Stimulated activated CD4-positive, alpha-beta T cell treated with anti-CD3 and anti-CD28 coated beads, TNF-alpha, amount 100 ng/mL, for 4 hours (primary cell): ENCODE measurements at places on chromosomes 16 and 17.

GRCh38 chr17:64091571-64091970, 38.4 kb downstream of the ERN1 start:
- DNase-seq = no peak

DNA sequence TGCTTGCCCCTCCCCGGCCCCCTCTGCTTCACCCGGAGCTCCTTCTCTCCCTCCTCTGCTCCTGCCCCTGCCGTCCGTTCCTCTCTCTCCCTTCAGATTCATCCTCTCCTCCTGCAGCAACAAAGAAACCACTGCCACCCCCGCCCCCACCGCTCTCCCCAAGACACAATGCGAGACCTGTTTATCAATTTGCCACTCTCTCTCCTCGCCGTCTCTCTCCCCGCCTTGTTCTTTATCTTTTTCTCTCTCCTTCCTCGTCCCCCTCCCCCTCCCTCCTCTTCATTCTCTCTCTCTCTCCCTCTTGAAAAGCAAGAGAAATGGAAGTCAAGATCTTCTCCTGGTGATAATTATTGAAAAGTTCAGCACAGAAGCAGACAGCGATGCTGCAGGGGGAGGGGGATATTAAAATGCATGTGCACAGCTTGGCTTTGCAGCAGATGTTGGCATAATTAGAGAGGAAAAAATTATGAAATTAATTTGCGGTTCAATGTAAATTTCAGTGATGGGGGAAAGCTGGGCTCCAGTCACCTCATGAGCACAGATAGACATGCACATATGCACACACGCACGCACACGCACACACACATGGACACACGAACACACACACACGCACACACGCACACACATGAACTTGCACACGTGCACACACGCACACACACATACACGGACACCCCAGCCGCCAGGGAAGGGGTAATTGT, 58.1 kb upstream of the CBFA2T3 start:
- DNase-seq = no peak

- DNase-seq = no peak
Observed at GRCh38 chr17:66966704-66967418, 2.4 kb downstream of the CACNG4 start.

DNA sequence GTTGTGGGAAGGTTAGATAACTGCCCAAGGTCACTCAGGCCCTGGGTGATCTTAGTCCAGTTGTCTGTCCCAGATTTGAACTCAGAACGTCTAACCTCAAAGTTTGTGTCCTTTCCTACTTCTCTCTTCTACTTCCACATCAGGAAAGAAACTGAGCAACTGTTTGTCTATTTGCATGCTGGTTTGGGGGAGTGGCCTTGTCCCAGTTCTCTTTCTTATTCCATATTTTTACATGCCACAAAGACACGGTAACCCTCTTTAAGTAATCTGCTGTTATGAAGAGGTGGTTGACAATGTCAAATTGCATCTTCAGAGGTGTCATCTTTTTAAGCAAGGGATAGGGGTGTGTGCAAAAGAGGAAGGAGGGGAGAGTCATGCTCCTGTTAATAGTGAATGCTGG, 432.5 kb downstream of the HS3ST3B1 start:
- DNase-seq = no peak

GRCh38 chr16:3998793-3999478, 117.3 kb downstream of the ADCY9 start:
- no peak for DNase-seq

DNA sequence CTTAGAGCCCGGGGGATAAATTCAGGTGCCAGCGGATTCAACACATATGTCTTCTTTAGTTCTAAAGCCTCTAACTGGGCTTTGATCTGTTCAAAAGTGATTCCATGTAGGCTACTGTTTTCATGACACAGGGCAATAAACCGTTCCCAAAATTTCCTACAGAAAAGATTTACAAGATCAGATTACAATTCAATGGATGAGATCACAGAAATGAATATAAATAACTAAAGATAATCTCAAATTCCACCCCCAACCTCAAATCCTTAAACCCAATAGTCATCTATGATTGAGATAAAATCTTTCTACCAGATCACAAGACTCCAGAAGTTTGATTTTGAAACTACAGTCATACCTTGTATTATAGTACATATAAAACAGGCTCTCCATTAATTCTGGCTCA, 84.3 kb downstream of the CACNG1 start:
- DNase-seq = no peak

GRCh38 chr17:66290101-66290722, 12.2 kb upstream of the PRKCA start:
- DNase-seq = no peak

GRCh38 chr17:61746248-61746985, 116.9 kb downstream of the BRIP1 start:
- no peak for DNase-seq

GRCh38 chr17:37766971-37767370, 22.1 kb upstream of the HNF1B start:
- no peak for DNase-seq

- DNase-seq = no peak
Observed at GRCh38 chr16:56753410-56753809, 23.5 kb downstream of the NUP93 start.

DNA sequence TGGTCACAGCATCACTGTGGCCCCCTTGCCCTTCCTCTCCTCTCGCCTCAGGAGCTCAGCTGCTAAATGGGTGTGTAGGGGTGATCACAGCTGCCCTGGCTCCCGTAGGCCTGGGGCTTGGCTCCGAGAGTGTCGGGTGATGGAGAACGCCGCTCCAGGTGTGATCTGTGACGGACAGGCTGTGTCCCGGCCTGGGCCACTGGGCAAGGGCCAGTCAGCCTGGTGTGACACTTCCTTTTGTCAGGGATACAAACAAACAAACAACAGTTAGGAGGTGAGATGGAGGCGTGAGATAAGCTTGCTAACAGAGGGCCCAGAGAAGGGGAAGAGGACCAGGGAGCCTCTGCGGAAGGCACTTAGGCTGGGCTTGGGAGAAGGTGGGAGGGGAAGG, 2.0 kb downstream of the ADGRG1 start:
- no peak for DNase-seq

- DNase-seq = no peak
Observed at GRCh38 chr16:2533912-2534311, 2.7 kb upstream of the CEMP1 start.

DNA sequence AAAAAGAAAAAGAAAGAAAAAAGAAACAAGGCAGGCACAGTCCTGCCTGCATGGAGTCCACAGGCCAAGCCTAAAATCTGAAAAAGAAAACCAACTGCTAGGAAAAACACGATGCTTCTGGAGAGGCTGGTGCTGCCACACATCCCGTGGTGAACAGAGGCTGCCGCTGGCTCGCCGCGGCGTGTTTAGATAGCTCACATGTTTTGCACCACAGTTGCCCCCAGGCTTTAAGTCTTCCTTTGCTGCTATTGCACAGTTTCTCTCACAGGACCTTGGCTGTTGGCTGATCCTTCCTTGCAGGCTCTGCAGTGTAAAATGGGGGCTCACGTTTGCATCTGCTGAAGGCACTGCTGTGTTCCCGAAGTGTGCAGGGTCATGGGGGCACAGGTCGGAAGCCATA, 8.6 kb downstream of the SLC6A4 start:
- DNase-seq = no peak

GRCh38 chr17:46192189-46192438, 1.1 kb downstream of the KANSL1 start:
- no peak for DNase-seq

- no peak for DNase-seq
Observed at GRCh38 chr16:88976366-88977017, 515 bp downstream of the CBFA2T3 start.

- DNase-seq = no peak
Observed at GRCh38 chr17:59897090-59897489, 4.2 kb downstream of the RPS6KB1 start.
